CD4-positive, alpha-beta T cell treated with Interferon alpha-2 for 1 hour (primary cell): ENCODE measurements at places on chromosomes 13 and 19.

DNA sequence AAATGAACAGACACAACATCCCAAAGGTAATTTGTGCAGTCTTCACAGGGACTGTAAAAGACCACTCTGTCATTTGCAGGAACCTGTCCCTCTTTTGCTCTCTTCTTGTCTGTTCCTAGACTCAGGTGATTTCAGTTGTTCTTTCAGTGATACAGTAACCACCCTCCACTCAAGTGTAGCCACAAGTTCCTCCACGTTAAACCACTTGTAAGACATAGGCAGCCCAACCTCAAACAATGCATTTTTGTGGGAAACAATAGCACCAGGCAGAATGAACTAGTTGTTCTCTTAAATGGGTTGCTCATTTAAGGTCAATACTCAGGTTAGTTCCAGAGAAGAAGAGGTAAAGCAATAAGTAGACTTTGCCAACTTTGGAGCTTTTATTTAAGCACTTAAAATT is 359.4 kb downstream of the MZT1 start:
- no peak for DNase-seq

DNA sequence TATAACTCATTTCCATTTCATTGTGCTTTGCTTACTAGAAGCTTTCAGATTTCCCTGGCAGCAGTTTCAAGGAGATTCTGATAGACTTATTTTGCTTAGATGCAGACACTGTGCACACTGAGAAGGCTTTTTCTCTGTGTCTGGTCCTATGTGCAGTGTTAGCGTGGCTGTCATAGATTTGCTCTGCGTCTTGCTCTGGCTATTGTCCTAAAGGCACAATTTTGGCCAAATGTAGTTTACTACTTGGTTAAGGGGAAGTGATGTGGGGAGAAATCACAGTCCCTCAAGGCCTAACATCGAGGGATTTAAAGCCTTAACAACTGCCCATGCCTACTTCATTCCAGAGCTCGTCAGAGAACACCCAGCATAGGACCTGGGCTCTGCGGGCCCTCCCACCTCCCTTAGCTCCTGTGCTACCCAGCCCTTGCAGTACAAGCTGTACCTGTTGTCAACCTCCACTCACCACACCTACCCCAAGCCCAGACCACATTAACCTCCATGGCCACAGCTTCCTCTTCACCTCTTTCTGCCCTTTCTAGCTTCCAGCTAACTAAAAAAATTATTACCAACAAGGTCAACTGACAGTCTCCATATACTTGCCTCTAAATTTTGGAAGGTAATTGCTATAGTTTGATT is 38.9 kb upstream of the KATNAL1 start:
- peak; percentile 76 for DNase-seq

- no peak for DNase-seq
These were observed 42.3 kb downstream of the ZNF493 start for GRCh38 chr19:21439201-21439751.

- DNase-seq: no peak
These were observed 93.8 kb upstream of the CACNA1A start for GRCh38 chr19:13600091-13600490.

DNA sequence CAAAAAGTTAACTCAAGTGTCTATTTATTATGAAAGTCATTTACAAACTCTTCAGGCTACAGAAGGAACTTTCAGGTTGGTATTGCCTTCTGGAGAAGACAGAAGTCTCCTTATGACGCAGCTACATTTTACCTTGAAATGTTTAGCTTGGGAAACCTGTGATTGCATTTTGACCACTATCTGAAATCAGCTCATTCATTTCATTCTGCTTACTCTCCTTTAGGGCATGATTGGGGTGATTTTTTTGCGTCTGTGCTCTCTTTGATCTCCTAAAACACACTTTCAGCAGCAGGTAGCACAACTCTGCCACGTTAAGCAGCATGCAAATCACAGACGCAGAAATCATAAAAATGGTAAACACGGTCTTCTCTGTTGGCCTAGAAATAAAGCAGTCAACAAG is 9.6 kb downstream of the GJB6 start:
- no peak for DNase-seq

DNA sequence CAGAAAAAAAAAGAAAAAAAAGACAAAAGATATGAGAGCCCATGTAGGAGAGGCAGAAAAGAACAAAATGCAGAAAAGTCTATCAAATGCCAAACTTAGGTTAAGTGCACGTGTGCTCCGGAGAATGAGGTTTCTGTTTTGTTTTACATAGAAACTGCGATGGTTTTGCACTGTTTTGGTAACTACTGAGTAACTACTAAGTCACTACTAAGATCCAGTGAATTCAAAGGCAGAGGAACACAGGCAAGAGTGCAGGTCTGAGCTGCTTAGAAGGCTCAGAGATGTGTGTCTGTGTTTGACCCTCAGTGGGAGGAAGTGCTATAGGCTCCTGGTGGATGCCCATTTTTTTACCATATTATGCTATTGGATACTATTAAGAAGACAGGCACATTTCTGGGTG is 299.3 kb downstream of the NDFIP2 start:
- DNase-seq: no peak

DNA sequence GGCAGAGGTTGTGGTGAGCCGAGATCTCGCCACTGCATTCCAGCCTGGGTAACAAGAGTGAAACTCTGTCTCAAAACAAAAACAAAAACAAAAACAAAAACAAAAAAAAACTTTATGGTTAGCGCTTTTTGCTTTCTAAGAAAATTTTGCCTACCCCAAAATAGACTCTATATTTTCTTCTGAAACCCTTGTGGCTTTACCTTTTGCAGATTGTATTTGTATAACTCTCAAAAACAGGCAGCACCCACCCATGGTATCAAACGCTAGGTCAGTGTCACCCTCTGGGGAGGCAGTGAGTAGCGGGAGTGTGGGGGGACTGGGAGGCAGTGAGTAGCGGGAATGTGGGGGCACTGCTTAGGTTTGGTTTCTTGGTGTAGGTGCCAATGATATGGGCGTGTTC is 7.5 kb upstream of the SLC39A3 start:
- DNase-seq: no peak

DNA sequence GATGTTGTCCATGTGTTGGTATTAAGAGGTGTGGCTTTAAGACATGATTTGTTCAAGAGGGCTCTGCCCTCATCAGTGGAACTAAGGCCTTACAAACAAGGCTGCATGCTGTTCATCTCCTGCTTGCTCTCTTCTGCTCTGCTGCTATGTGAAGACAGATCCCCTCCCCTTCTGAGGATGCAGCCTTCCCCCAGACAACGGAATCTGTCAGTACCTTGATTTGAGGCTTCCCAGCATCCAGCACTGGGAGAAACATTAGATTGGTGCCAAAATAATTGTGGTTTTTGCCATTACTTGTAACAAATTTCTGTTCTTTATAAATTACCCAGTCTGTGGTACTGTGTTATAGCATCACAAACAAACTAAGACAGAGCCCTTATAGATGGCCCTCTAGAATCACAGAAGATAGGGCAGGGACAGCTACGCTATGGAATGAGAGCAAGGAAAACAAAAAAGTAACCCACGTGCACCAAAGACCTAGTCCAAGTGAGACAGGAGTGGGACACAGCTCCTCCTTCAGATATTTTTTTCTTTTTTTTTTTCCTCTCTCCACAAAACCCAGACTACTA is 151.5 kb upstream of the RXFP2 start:
- no peak for DNase-seq

GRCh38 chr13:37621811-37622361 is 23.3 kb upstream of the POSTN start:
- no peak for DNase-seq

DNA sequence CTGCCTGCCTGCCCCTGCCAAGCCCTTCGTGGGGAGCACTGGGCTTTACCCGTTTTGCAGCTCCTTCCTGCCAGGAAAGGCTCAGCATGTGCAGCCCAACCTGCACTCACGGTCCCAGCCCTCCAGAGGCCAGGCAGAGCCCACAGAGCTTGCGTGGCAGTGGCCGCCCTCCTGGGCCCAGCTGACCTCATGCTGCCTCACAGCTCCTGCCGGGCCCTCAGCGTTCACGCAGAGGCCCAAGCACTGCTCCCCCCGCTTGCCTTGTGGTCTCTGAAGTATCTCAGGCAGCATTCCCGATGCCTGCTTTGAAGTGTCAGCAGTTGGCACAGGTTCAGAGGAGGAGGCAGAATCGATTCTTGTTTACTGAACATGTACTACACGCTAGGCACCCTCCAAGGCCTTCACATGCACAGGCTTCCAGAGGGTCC is 32.5 kb downstream of the CAPN12 start:
- DNase-seq: no peak

GRCh38 chr13:39197647-39198007 is 159.4 kb downstream of the NHLRC3 start:
- DNase-seq: no peak

DNA sequence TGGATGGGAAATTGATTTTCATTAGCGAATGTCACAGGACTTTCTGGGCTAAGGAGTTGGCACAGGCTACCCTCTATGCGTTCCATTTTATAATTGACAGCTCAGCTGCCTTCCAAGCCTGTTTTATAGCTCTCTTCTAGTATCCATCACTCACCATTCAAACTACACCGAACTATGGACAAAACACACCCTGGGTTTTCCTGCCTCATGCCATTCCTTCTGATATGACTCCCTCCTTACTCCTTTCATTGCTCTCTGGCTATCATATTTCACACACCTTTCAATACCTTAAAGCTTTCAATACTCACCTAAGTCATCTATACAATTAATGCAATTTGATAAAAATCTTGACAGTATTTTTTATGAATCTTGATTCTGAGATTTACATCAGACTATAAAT is 181.3 kb downstream of the RAP2A start:
- no peak for DNase-seq

DNA sequence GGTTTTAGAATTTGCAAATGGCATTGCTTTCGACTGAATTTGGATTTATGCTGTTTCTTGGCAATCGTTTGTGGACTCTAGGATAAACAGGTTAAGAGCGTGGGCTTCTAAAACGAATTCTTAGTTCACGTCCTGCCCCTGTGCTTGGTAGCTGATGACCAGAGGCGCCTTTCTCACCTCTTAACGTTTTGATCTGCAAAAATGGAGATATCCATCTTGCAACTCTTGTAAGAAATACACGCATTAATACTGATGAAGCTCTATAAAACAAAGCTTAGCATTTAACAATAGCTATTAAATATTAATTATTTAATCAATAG is 580 bp upstream of the KATNAL1 start:
- no peak for DNase-seq

GRCh38 chr13:78100486-78100885 is 181.9 kb upstream of the EDNRB start:
- DNase-seq: no peak

- DNase-seq: no peak
These were observed 21.0 kb downstream of the STARD13 start for GRCh38 chr13:33264620-33264978.
